Umbilical cord (tissue), 2 donors: ENCODE measurements at places on chromosomes 11 and 22. TPM values are rescaled to one million over a fixed set of nuclear protein-coding genes. Genes with fewer than 3 reads are reported as not detected.
A peak's percentile ranks its signal among the peaks of the same experiment; 100 is the strongest.

DNA sequence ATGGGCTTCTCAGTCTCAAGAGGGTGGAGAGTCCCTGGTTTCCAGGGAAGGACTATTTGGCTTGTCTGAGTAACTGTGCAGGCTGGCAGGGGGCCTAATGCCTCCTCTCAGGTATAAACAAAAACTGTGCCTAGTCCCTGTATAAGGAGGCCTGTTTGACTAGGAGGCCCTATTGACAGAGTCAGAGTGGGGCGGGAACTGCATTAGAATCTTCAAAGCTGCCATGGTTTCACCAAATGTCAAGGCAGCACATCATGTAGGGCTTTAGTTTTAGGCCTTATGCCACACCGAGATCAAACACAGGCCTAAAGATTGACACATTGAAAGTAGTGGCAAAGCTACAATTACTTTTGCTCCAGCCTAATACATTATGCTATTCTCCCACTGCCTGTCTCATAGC lies 611.5 kb upstream of the B3GAT1 start:
- no peak for DNase-seq

GRCh38 chr11:133927690-133928627 lies 28.8 kb downstream of the IGSF9B start:
- peak; percentile 40 for DNase-seq

GRCh38 chr11:108796551-108796950 lies 131.7 kb downstream of the DDX10 start:
- DNase-seq, result no peak

DNA sequence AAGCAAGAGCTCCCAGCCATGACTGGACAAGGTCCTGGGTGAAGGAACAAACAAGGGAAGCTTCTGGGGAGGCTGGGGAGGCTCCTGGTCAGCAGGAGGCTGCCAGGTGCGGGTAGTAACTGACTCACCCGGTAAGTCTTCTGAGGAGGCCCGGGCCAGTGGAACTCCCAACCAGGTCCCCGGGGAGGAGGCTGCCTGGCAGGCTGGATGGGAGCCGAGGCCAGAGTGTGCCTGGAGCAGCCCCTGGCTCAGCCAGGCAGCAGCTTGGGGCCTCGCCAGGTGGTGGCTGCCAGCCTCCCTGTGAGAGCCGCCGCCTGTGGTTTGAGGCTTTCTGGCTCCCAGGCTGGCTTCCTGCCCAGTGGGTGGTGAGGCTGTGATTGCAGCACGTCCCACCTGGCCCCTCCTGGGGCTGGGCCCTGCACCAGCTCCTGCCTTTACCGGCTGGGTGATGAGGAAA lies 46.2 kb downstream of the IGF2 start:
- DNase-seq, result no peak

GRCh38 chr11:73384872-73385689 lies 8.9 kb downstream of the RELT start:
- peak; percentile 67 for DNase-seq

DNA sequence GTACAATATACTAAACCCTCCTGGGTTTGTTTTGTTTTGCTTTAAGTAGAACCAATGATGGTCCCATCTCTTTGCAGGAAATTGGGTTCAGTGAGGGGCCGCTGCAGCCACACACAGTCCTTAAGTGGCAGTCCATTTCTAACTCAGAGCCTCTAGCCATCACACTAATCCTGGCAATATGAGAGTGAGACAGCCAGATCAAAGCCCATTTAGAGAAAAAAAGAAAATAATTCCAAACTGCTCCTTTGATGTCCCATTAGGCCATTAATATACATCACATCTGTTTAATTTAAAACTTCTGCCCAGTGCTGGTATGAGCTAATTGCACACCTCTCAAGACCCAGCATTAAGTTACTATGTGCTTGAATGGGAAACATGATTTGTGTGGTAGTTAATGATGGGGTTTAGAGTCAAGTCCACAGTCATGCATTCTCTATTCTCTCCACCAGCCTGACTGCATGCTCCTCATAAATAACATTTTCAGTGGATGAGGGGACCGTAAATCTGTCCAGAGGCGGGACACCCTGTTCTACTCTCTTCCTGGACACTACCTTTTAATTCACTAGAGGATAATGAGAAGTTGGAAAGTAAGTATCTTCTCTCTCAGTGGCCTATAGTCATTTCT lies 53.8 kb upstream of the BIRC3 start:
- DNase-seq, result no peak

DNA sequence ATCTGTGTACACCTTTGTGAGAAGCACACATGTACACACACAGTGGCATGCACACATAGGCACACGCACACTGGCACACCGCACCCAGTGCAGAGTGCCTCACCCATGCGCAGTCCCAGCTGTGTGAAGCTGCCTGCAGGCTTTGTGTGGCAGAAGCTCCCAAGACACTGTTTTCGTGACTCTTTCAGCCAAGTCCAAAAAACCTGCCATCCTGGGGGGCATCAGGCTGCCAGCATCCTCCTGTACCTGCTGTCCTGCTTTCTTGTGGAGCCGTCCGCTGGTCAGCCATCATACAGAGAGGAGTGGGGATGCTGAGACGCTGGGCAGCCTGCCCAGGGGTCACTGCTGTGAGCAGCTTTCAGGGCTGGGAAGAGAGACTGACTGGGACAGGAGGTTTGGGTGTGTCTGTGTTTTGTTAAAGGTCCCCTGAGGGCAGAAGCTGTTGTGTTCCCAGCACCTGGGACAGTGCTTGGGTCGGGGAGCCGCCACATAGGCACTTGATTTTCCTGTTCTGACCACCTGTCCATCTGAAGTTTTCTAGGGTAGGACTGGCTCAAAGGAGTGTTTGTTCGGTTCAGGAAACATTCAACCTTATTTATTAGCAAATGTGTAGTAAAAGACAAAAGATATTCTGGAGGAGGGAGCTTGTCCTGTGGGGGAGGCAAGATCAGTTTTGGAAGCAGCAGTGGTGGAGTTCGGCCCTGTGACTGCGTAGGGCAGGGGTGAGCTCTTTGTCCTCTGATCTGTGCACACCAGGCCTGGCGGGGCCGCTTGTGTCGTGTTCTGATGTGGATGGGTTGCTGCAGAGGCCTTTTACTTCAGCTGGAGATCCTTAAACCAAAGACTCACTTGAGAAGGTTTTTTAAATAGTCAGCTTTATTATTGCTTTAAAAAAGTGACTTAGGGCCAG lies 29.7 kb downstream of the AP2A2 start:
- peak; percentile 54 for DNase-seq

- no peak for DNase-seq
Observed at GRCh38 chr11:61725781-61726231, 26.6 kb upstream of the MYRF start.

GRCh38 chr11:2208691-2209369 lies 37.2 kb upstream of the TH start:
- DNase-seq, result no peak

GRCh38 chr22:35330258-35330861 lies 30.7 kb downstream of the TOM1 start:
- DNase-seq, result peak; percentile 59

DNA sequence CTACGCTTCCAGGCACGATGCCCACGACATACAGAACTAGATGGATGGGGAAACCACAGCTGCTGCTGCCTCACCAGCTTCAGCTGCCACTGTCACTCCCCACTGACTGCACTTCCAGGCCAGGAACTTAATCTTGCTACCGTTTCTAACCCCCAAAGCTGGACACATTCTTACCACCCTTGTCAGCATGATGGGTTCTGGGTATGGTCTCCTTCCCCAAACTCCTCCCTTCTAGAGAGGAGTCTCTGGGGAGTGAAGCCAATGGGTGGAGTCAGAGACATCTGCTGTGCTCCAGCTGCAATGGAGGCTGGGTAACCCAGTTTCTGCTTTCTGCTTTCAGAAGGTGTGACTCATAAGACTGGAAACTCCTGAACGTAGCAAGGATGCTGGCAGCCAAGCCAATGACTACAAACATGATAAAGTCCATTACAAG lies 87.0 kb upstream of the THY1 start:
- peak; percentile 91 for DNase-seq

DNA sequence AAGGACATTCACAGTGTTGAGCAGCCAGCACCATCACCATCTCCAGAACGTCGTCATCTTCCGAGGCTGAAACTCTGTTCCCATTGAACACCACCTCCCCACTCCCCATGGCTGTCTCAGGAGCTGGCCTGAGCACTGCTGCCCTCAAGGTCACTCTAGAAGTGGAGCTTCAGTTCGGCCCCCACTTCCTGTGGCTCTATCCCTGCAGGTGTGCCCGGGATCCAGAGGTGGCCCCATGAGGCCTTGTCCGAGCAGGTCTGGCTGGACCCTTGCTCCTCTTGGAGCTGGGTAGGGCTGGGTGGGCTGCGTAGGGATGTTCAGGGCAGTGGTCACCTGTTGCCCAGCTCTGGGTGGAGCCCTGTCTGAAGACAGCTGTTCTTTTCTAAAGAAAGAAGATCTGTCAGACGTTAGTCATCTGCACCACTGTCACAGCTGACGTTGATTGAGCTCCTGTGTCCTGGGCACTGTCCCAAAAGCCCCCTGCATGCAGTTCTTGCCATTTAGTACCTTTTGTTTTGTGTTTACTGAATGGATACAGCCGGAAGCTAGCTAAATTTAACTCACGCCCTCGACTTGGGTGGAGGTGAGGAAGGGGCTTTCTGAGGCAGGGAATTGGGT lies 75.5 kb upstream of the CLDN5 start:
- DNase-seq, result no peak

- no peak for DNase-seq
Observed at GRCh38 chr22:26674211-26675190, 17.1 kb downstream of the MIAT start.

DNA sequence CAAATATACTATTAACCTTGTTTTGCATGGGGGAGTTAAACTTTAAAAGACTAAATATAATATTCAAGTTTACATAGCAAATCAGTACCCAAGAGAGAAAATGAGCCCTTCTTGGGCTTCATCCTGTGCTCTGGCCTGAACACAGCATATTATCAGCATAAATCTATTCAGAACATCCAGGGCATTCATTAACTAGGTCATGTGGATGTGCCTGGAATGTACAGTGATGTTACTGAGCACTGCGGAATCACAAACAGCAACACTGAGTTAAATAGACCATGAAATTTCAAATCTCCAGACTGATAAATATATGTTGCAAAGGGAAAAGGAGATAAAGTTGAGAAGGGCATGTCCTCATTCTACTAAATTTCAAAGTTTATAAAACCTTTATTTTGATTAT lies 426.4 kb downstream of the AASDHPPT start:
- DNase-seq, result peak; percentile 80

- DNase-seq, result no peak
Observed at GRCh38 chr11:88402784-88403183, 65.2 kb upstream of the CTSC start.

DNA sequence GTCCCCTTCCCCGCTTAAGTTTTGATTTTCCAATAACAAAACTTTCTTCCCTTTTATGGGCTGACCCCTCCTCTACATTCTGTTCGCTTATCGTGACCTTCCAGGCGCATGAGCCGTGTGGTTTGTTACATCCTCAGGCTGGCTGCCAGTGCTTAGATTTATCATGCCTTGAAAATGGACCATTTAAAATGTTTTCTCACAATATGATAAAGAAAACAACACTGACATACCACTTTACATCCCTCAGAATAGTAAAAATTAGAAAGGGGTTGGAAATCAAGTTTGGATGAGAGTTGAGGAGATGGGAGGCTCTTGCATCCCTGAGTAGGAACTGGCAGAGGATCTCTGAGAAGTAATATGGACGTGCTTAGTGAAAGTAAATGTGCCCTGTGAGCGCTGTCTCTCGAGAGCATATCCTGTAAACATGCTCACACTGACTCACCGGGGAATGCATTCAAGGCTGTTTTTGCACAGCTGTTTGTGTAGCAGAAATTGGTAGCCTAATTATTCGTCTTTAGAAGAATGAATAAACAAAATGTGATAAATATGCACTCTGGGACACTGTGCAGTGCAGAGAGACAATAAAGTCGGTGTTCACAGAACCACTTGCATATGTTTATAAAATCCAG lies 17.1 kb upstream of the TOLLIP start:
- no peak for DNase-seq

GRCh38 chr11:73907191-73907590 lies 30.4 kb downstream of the PAAF1 start:
- DNase-seq, result no peak

GRCh38 chr11:60753309-60753708 lies 3.4 kb upstream of the MS4A15 start:
- DNase-seq, result no peak

DNA sequence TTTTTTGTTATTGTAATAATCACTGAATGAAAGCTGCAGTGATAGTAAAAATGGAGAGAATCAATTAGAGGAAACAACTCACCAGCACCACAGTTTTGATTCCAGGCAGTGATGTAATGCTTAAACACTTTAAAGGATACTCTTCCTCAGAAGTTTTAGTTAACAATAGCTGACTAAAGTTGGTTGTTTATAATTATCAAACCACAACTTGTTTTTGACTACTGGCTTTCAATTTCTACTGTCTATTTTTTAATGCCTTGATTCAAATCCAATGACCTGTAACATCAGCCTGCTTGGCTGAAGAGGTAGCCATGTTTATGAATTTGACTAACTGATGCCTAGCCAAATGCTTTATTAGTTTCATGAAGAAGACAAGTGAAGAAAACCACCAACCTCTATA lies 18.2 kb upstream of the CASP12 start:
- no peak for DNase-seq

DNA sequence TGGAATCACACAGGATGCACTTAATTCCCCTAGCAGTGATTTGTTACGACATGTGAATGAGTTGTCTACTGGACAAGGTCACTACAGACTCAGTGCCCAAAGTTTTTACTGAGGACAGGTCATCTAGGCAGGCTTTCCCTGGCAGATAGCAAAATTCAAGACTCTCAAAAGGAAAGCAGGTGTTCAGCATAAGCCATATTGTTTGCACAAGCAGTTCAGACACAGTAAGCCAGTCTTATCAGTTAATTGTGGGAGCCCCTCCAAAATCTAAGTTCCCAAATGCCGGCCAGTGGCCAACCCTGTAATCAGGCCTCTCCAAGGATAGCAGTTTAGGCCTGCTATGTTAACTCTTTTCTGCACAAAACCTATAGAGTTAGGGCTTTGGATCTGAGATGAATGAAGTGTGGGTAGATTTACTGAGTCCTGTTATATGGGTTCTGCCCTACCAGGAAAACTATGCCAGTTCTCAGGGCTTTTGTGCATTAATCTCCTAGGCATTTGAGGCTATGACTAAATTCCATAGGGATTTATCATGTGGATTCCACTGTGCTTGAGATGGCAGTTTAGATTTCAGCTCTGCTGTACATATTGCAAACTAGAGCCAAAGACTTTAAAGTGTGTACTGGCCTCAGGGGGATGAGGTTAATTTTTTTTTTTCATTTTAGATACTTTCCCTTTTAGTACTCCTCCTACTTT lies 4.8 kb upstream of the ARHGEF12 start:
- DNase-seq, result peak; percentile 91

GRCh38 chr22:36757668-36758211 lies 18.2 kb downstream of the IFT27 start:
- no peak for DNase-seq

Gene FBXO3
- 61.6 TPM for total RNA-seq

Gene ARL14EP
- total RNA-seq, result 33.2 TPM

Gene TSGA10IP
- total RNA-seq, result not detected

Gene CBX7
- 10.4 TPM for total RNA-seq

Gene KRTAP5-11
- total RNA-seq, result 8.9 TPM

Gene OR5AN1
- total RNA-seq, result 7.7 TPM

Gene MAP6
- 10.4 TPM for total RNA-seq

Gene MUC2
- total RNA-seq, result under 0.01 TPM

Gene CHRDL2
- total RNA-seq, result not detected
